Stimulated activated CD4-positive, alpha-beta T cell treated with anti-CD3 and anti-CD28 coated beads, Interleukin-15, amount 100 ng/mL, for 48 hours (primary cell): ENCODE measurements at places on chromosomes 5 and 9.
A peak's percentile ranks its signal among the peaks of the same experiment; 100 is the strongest.

DNA sequence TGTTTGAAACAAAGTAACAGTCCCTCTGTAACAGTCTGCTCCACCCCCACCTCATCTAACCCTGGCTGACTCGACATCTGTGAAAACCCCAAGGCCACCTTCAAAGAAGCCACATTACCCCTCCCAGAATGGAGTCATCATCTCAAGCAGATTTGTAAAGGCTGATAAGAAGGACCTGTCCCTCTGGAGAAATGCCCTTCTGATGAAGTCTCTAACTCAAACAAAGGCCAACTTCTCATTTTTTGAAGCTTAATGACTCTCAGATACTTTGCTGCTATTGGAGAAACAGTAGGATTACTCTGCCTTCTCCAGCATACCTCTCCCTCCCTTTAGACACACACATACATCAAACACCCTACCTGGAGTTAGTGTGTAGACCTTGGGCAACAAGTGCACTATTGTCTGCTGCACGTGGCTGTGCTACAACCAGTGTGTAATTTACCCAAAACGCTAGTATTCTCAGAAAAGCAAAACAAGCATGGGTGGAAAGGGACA lies 5.3 kb upstream of the SUSD1 start:
- DNase-seq, result peak; percentile 40

DNA sequence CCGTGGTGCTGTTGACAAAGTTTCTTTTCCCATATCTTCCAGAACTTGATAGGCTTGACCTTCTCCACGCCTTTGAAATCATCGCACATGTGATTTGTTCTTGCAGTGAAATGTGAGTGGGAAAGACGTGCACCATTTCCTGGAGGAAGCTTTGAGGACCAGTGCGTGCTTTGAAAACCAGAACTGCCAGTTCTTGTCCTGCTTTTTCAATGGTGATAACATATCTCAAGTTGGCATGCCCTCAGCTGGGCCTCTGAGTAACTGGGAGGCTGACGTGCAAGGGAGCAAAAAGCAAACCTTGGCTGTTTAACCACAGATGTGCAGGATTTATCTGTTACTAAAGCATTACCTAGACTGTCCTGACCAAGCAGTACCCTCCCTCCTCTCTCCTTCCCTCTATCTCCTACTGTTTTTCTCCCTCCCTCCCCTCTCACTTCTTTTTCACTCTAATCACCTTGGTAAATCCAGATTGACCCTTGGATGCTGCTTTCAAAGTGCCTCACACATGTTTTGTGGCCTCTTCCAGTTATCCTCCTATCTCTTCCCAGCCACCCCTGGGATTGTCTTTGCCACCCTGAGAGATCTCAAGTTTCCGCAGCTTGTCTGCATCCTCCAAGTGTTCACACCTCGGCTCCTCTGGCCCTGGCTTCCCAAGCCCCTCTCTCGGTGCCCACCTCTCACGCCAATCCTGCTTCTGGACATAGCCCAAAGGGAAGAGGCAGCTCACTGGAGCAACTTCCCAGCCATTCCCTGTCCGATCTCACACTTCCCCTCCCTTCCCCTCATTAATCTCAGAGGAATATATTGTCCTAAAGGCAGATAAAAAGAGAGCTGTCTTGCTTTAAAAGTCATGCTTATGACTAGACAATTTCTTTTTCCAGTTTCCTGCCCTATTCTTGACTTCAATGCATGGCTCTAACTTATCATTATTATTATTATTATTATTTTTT lies 198.3 kb downstream of the ERCC6L2 start:
- DNase-seq, result no peak

DNA sequence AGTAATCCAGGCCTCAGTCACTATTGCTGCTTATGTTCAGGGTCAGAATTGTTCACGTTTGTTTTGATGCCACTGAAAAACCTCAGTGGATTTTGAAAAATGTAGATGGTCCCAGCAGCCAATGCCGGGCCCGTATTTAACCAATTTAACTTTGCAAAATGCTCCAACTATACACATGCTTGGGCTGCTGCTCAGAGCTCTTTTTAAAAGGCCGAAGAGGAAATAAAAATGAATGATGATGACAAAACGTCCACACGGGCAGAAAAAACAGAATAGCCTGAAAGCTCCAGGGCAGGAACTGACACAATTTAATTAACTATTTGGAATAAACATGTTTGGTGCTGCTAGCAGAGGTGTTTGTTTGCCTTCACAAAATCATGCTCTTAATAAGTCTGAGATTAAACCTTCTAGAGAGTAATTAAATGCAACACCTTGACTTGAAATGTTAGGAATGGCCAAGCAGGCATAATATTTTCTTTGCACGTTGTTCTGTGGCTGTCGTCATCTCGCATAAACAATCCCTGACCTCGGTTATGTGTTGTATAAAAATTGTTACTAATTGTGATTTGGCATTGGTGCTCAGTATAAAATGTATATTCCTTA lies 152.7 kb downstream of the SLIT3 start:
- no peak for DNase-seq

DNA sequence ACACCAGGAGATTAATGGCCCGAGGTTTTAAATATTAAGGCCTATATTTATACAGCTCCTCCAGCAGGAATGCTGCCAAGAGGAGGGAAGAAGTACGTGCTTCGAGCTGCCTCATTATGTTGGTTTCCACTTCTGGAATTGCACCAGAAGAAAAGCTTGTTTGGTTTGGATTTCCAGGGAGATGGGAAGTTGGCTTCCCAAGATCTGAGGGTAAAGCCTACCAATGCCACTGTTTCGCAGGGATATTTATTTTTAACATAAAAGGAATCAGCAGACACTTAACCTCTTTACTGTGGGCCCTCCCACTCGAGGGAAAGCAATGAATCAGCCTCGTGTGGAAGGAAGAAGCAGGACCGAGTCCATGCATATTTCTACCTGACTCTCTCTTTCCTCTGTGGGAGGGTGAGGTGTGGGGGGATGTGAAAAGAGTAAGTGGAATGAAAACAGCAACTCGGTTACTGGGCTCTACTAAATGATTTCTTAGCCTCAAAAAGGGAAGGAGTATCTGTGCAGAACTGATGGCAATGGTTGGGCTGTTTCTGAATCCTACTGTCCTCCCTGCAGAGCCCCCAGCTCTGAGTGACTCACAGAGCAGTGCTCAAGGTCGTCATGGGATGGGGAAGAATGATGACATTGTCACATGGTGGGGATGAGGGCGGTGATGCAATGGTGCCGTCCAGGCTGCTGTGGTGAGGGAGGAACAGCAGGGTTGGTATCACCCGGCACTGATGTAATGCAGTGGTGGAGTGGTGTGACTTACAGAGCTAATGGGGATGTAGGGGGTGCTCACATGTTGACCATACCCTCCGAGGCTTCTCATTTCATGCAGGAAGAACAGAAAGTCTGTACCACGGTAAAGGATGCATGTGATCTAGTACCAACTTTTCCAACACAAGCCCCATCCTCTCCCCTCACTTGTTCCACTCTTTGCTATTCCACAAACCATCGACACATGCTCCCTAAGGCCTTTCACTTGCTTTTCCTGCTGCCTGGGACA lies 215.0 kb upstream of the PANK3 start:
- peak; percentile 24 for DNase-seq

- no peak for DNase-seq
Measured at GRCh38 chr5:35804841-35805240, 51.9 kb upstream of the IL7R start.

GRCh38 chr5:37721447-37721871 lies 118.4 kb downstream of the GDNF start:
- no peak for DNase-seq

GRCh38 chr9:112065806-112066606 lies 109.1 kb downstream of the SUSD1 start:
- DNase-seq, result no peak

- DNase-seq, result no peak
Measured at GRCh38 chr9:133513214-133514100, 11.3 kb downstream of the MYMK start.

DNA sequence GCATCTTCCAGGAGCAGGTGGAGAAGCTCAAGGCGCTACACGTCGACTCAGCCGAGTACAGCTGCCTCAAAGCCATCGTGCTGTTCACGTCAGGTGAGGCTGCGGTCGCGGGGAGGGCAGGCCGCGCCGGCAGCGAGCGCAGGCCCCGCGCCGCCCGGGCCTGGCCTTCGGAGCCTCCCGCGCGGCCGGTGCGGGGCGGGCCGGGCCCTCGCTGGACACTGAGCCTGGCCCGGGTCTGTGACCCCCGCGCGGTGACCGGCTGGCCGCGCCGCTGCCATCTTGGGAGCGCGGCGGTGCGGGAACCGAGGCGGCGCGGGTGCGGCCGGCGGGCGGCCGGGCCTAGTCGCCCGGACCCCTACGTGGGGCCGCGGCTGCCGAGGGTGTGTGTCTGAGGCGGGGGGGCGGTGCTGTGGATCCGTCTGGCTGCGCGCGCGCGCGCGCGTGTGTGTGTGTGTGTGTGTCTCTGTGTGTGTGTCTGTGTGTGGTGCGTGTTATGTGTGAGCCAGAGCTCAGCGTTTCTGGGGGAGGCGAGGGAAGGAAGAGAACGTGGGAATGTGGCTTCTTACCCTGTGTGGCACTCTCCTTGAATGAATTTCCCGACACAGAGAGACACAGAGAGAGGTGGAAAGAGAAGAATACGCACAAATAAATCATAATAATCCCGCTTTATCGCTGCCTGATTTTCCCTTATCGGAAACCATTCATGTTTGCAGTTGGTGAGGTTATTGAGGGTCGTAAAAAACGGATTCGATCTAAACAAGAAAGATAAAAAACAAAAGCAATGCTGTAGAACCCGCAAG lies 5.5 kb downstream of the NR2F1 start:
- no peak for DNase-seq

DNA sequence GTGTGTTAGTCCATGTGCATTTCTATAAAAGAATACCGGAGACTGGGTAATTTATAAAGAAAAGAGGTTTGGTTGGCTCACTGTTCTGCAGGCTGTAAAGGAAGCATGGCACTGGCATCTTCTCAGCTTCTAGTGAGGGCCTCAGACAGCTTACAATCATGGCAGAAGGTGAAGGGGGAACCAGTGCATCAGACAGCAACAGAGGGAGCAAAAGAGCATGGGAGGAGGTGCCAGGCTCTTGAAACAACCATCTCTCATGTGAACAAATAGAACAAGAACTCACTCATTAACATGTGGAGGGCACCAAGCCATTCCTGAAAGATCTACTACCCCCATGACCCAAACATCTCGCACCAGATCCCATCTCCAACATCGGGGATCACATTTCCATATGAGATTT lies 89.2 kb upstream of the IL33 start:
- DNase-seq, result no peak
